ENCODE measurements at places on chromosomes 3 and 15.

DNA sequence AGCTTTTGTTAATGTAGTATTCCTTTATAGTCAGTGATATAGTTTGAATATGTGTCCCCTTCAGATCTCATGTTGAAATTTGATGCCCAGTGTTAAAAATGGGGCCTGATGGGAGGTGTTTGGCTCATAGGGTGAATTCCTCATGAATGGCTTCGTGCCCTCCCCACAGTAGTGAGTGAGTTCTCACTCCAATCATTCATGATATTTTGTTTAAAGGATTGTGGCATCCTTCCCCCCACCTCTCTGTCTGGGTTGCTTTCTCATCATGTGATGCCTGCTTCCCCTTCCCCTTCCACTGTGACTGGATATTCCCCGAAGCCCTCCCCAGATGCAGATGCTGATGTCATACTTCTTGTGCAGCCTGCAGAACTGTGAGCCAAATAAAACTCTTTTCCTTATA, 649.8 kb upstream of the NR2F2 start:
- DNase-seq = no peak

DNA sequence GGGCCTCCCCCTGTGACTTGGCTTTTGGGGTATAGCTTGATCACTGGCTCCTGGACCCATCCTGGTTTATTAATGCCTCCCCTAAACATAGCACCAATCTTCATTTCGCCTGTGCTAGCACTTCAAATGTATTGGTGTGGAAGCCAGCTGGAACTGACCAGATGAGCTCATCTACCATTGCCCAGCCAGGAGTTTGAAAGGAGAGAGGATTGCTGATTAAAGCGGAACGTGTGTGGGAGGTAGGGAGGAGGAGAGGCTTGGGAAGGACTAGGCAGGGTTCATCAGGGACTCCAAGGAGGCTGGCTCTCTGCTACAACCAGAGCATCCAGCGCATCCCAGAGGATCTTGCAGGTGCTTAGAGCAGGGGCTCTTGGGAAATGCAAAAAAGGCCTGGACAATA, 34.4 kb upstream of the TLE3 start:
- DNase-seq = no peak

GRCh38 chr3:14143271-14144225, 18.7 kb downstream of the TMEM43 start:
- DNase-seq = no peak

- DNase-seq = no peak
These were observed 17.6 kb downstream of the THRB start for GRCh38 chr3:24476871-24477656.

DNA sequence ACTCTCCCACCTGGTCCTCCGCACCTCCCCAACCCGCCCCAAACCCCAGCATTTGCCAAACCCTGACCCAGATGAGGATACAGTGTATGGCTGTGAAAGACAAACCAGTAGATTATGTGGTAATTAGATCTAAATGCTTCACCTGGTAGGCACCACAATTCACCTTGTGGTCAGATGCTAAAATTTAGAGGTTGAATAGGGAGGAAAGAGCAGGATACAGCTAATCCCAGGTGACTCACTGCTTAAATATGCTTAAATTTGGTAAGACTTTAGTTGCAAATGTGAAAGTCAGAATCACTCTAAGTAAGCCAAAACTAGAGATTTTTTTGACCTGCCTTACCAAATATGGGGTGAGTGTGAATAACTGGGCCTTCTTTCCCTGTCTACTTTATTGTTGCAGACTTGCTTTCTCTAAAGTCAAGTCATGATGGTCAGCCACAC, 105.5 kb downstream of the MME start:
- DNase-seq = no peak

GRCh38 chr3:160100610-160101009, 112.0 kb downstream of the IL12A start:
- DNase-seq = no peak

DNA sequence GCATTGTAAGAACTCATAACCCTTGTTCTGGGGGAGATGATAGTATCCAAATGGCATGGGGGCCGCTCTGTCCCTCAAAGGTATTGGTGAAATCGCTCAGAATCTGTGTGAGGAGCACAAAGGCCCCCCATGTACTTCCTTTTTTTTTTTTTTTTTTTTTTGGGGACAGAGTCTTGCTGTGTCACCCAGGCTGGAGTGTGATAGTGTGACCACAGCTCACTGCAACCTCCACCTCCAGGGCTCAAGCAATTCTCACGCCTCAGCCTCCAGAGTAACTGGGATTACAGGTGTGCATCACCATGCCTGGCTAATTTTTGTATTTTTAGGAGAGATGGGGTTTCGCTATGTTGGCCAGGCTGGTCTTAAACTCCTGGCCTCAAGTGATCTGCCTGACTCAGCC, 37.0 kb downstream of the CMTM8 start:
- no peak for DNase-seq

DNA sequence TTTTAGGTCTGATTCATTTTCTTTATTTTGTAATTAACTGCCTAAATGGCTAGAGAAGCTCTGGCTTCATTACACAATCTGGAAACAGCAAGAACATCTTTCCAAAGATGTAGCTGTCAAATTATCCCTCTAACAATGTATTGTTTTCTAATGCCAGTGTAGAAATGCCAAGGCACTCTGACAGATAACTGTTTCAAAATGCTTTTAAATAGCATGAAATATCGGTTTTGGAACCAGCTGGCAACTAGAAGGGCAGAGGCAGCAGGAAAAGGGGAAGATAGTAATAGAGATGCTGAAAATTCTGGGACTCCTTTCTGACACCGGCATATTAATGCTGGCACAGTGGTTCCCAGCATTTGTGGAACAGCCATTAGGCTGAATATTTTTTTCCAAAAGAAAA, 26.1 kb downstream of the MORC1 start:
- DNase-seq = no peak

DNA sequence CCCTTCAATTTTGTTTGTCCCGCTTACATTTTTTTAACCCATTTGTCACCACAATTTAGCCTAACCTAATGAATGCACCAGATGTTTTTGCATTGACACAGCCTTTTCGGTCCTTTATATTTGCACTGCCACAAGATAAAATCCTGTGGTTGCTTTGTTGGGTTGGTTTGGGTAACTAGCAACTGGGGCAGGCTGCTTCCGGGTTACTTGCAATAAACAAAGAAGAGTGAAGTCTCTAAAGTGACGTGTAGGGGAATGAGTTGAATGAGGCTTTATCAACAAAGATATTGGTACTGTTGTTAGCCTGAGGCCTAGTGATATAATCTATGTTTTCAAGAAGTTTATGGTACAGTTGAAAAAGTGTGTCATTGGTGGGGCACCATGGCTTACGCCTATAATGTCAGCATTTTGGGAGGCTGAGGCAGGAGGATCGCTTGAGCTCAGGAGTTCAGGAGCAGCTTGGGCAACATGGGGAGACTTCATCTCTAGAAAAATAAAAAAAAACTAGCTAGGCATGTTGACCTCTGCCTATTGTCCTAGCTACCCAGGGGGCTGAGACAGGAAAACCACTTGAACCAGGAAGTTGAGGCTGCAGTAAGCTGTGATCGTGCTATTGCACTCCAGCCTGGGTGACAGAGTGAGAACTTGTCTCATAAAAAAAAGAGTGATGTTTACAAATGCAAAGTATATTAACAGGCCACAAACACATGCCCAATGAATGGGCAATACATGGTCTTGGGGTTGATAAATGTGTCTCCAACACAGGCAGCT, 121.8 kb downstream of the OXSM start:
- no peak for DNase-seq

DNA sequence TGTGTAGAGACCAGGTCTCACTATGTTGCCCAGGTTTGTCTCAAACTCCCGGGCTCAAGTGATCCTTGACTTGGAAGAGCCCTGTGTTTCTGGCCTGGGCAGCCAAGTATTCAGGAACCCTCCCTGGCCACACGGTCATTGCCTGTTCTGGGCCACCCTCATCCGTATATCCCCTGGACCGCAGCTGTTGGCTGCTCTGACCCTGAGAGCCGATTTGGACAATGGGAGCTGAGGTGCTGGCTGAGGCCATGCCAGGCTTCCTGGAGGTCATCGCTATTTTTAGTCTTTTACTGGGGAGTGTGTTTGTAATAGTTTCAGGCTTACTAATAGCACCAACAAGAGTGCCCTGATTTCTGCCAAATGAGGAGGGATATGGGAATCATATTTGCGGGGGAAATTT, 60.7 kb downstream of the ADAMTS7 start:
- no peak for DNase-seq

DNA sequence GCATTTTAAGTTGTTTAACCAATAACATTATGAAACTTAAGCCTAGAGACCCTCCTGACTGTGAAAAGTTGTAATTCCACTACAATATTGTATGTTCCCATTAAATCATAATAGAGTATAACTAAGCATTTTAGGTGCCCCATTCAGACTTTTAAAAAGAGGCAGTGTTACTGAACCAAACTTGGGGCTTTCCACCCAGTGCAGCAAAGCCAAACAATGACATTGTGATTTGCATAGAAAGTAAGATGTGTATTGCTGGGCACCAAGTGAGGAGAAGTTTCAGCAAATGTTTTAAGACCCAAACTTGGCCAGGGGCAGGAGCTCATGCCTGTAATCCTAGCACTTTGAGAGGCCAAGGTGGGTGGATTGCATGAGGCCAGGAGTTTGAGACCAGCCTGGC, 706.2 kb downstream of the GRM7 start:
- no peak for DNase-seq

DNA sequence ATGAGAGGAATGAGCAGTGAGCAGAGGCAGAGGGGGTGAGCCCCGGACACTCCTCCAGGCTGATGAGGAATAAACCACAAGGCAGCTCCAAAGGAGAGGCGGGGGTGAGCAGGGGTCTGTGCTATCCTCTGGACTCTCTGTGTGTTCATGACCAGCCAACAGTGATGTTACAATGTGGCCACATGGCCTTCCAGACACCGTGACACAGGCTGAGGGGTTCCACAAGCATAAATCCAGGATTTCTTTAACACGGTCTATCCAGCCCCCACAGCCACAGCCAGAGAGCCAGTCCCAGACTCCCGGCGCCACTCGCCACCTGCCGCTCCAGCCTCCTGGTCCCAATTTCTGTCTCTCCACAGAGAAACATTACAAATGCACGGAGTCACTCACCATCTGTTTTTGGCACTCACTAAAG, 24.4 kb downstream of the XXYLT1 start:
- DNase-seq = no peak

DNA sequence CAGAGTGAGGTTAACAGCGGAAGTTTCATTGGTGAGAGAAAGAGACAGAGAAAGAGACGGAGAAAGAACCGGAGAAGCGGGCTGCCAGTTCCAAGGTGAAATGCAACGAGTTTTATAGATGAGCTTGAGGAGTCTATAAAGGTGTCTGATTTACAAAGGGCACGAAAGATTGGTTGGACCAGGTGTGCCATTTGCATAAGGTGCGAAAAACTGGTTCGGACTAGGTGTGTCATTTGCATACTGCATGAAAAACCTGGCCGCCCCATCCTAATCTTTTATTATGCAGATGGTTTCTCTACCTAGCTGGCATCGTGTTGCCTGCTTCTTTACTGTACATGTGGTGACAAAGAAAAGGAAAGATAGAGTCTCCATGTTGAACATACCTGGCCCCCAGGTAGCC, 253.8 kb upstream of the IGF1R start:
- DNase-seq = no peak

- DNase-seq = no peak
These were observed 780 bp upstream of the P4HTM start for GRCh38 chr3:48989126-48989795.

DNA sequence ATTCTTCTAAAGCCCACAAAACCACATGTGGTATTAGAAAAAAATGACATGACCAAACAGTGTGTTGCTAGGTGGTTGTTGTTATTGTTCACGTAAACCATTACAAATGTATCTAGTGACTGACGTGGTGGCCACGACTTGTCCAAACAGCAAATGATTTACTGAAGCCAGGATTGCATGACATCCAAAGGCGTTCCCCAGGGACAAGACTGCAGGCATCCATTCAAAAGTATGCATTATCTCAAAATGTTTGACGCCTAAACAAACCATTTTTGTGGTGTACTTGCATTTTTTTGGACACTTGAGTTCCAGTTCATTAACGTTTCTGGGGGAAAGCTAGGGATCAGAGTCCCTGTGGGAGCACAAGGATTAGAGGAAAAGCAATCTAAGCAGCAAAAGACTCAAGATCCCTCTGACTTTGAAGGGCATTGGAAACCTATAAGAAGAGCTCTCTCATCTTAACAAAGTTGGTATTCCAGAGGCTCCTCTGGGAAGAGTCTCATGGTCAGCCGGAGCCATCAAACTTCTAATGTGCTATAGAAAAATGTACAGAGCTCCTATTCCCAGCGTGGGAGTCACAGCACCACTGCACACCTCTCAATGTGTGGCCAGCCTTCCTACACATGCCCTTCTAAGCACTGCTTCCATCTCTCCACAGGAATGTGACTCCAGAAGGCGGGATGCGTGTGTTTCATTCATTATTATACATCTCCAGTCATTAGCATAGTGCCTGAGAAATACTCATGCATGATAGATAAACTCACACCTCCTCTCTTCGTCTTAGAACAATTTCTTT, 62.9 kb downstream of the FBN1 start:
- DNase-seq = no peak

DNA sequence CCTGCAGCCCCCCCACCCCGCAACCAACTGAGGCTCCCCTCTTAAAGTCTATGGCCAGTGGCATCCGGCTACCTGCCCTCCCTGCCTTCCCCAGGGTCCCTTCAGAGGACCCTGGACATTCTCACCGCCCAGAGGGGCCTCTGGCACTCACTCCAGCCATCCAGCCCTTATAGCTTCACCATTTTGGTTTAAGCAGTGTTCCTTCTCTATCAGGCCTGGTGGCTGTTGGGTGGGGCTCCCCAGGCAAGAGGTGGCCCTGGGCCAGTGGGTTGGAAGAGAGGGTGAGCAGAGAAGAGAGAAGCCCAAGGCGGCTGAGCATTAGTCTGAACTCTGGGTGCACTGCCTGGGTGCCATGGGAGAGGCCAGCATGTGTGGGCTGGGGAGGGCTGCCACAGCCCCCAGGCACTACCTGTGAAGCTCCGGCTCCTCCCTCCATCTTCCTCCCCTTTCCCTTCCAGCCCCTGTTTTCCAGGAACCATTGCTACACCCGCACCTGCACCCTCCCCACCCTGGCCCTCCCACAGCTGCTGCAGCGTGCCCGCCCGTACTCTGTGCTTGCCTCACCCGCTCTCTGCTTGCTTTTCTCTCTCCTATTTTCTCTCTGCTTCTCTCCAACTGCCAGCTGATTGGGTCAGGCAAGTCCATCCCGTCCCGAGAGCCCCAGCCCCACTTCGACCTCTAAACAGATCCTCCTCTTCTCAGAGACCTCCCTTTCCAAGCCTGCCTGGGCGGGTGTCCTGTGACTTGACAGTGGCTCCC, 168.2 kb downstream of the TBC1D2B start:
- DNase-seq = no peak

GRCh38 chr3:144900366-144900765, 928.7 kb downstream of the DIPK2A start:
- no peak for DNase-seq

GRCh38 chr3:38167591-38167990, 2.3 kb downstream of the OXSR1 start:
- DNase-seq = no peak

GRCh38 chr15:101648356-101648755, 3.8 kb downstream of the TM2D3 start:
- no peak for DNase-seq

- no peak for DNase-seq
These were observed 69.0 kb upstream of the FNDC3B start for GRCh38 chr3:171970301-171970788.
